ENCODE measurements at places on chromosomes 3 and 15.

- DNase-seq: peak; percentile 95
These were observed 1.6 kb upstream of the SUCNR1 start for GRCh38 chr3:151871639-151872468.

- DNase-seq: peak; percentile 40
These were observed 911 bp downstream of the RFTN1 start for GRCh38 chr3:16512435-16513140.

DNA sequence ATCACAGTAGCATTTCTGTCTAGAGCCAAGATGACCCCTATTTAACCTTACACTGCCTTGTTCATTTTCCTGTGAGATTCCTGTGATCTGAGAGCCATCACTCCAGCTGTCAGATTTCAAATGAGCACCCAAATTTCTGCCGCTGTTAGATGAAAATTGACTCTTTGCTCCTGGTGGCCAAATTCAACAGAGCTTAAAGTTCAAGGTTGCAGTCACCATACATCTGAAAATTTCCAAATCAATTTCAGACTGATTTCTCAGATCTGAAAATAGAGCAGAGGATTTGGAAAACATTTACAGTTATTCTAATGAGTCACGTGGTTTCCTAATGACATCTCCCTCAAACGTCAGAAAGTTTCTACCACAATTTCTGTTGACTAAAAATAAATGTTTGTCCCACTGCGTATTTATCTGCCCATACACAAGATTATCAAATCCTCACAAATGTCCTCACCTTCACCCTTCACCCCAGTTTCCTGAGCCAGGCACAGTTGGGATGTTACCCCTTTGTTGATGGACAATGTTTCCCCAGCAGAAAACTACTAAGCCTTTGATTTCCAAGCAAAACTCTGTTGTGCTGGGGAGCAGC lies 16.4 kb downstream of the HDC start:
- DNase-seq: no peak

DNA sequence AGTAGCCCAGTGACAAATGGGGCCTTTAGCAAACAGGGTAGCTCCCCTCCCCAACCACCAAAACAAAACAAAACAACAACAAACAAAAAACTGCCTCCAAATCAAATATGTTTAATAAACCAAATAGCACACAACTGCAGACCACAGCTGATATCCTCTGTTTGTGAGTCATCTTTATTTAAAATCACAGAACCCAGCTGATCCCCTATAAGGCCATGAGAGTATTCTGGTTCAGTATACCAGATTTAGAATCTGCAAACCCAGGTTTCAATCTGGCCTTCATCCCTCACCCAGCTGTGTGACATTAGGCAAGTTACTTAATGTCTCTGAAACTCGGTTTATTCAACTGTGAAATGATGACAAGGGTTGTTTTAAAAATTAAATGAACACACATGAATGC lies 124.5 kb downstream of the SUCLG2 start:
- no peak for DNase-seq

GRCh38 chr3:57544181-57545125 lies at the start of gene DNAH12:
Gene DNAH12 (minus strand): TSS chr3:57544344. CDS start chr3:57542870, 1,474 bp downstream.
- DNase-seq: no peak

GRCh38 chr3:84772841-84773240 lies 185.9 kb upstream of the CADM2 start:
- DNase-seq: peak; percentile 4

DNA sequence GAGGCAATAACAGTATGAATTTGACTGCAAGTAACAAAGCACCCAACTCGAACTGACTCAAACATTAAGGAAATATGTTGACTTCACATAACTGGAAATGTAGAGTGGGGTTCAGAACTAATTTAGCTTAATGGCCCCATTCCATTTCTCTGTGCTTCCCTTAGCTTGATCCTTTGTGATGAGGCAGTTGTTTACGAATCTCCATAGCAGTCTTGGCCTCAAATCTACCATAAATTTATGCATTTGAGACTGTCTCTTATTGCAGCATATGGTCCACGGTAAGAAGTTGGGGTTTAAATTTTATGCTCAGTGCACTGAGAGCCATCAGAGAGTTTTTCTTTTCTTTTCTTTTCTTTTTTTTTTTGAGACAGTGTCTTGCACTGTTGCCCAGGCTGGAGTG lies 148.7 kb upstream of the POU1F1 start:
- no peak for DNase-seq

GRCh38 chr3:183878071-183878470 lies 6.6 kb downstream of the PARL start:
- peak; percentile 93 for DNase-seq

- no peak for DNase-seq
These were observed 125.9 kb downstream of the MYRIP start for GRCh38 chr3:39935261-39935660.

DNA sequence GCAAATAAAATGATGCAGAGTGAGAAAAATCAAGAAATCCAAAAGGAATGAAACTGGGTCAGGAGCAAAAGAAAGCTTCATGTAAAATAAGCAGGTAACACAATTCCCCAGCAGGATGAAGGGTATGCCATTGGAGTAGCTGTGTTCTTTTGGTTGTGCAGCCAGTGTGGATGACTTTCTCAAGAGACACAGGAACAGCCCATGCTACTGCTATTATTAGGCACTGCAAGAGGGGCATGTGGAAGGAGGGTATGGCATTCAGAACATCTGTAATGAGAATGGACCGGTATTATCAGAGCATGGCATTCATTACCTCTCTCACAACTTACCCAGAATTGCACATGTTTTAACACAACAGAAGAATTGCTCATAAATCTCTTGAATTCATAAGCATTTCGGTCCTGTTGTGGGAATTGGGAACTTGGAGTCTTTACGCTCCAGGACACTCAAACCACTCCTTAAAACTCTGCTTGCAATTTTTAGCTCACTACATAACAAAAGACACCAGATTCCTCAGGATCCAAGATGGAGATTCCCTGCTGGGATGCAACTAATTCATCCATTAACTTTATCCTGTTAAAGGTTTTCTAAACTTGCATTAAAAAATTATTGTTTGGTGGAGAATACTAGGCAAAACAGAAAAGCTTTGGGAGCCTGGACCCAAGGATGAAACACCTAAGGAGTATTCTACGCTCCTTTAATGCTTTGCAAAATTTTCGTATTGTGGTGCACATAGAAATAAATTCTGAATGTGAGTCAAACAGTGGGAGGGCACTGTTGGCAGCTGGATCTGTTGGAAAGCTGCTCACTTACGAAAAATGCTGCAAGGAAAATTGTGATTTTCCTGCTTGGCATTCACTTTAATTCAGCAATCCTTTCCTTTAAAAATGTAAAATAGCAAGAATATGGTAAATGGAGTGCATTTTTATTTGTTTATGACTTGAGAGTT lies 34.6 kb upstream of the CDIN1 start:
- no peak for DNase-seq

GRCh38 chr3:108834551-108834950 lies 12.0 kb downstream of the TRAT1 start:
- no peak for DNase-seq

GRCh38 chr3:5531039-5531438 lies 343.5 kb downstream of the EDEM1 start:
- no peak for DNase-seq
